GM13977 (cell line): ENCODE measurements at places on chromosomes 3 and 15.

- DNase-seq, result peak; percentile 17
These were observed 8.4 kb downstream of the TMOD3 start for GRCh38 chr15:51837792-51838251.

GRCh38 chr3:171699601-171700000, 110.7 kb downstream of the PLD1 start:
- DNase-seq, result no peak

DNA sequence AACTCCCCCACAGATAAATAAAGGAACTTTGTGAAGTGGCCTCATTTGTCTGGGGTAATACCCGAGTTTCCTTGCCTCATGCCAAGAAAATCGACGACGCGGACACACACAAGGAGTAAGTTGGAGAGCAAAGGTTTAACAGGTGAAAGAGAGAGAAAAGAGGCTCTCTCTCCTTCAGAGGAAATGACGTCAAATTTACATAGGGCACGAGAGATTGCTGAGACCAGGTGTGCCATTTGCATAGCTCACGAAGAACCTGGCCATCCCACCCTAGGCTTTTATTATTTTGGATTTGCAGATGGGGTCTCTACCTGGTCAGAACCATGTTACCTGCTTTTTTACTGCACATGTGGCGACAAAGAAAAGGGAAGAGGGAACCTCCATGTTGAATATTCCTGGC, 49.3 kb upstream of the IGF2BP2 start:
- no peak for DNase-seq

- no peak for DNase-seq
These were observed 58.1 kb downstream of the PDIA5 start for GRCh38 chr3:123124971-123125370.

GRCh38 chr3:38836561-38836960, 20.5 kb upstream of the SCN10A start:
- DNase-seq, result no peak

GRCh38 chr15:81101894-81102815, 31.9 kb upstream of the CFAP161 start:
- no peak for DNase-seq

DNA sequence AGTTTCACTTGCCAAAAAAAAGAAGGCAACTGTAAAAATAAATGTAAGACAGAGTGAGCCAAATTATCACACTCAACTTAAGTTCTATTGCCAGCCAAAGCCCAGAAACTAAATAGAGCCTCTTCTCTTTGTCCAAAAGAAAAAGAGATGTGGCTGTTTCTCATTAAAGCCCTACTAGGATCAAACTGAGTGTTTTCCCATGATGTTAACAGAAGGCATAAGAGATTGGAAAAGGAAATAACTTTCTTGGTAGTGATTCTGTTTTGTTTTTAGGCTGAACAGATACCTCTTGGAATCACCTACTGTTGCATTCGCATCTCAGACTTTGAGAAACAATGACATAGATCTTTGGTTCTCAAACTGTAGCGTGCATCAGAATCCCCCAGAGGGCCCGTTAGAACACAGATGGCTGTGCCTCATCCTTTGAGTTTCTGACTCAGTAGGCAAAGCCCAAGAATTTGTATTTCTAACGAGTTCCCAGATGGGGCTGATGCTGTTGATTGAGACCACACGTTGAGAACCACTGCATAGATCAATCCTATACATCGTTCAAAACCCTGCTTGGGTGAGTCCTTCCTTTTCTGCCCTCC, 42.5 kb upstream of the SRGAP3 start:
- DNase-seq, result no peak

- DNase-seq, result no peak
These were observed 43.4 kb downstream of the MUC20 start for GRCh38 chr3:195763843-195764825.

DNA sequence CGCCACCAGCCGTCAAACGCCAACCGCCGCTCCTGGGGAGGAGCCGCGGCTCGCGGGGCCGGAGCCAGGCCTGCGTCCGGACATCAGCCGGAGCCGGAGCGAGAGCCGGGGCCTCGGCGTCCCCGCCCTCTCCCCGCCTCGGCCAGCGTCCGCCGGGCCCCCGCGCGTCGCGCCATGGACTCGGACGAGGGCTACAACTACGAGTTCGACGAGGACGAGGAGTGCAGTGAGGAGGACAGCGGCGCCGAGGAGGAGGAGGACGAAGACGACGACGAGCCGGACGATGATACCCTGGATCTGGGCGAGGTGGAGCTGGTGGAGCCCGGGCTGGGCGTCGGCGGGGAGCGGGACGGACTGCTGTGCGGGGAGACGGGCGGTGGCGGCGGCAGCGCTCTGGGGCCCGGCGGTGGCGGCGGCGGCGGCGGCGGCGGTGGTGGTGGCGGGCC, 359 bp downstream of the ARIH1 start:
- no peak for DNase-seq

DNA sequence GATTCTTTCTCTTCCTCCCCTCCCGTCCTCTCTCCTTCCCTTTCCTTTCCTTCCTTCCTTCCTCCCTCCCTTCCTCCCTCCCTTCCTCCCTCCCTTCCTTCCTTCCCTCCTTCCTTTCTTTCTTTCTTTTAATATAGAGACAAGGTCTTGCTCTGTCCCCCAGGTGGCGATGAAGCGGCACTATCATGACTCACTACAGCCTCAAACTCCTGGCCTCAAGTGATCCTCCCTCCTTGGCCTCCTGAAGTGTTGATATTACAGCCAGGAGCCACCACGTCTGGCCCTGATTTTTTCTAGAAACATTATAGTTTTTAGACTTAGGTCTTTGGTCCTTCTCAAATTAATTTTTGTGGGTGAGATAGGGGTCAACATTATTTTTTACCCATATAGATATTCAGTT, 15.5 kb downstream of the GRM2 start:
- no peak for DNase-seq

DNA sequence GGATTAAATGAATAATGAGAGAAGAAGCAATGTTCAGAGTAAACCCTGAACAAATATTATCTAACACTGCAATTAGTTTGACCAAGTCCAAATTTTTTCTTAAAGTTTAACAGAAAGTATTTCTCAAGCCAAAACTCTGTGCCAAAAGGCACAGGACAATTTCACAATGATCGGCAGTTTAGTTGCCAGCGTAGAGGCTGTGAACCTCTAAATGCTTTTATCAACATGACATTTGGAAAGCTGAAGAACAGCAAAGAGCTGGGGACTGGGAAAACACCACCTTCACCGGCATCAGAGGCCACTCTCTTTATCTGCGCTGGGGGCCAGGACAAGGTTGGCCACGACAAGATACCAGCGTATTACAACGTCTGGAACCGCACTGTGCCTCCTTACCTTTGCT, 125.6 kb downstream of the ADAMTS17 start:
- DNase-seq, result no peak

DNA sequence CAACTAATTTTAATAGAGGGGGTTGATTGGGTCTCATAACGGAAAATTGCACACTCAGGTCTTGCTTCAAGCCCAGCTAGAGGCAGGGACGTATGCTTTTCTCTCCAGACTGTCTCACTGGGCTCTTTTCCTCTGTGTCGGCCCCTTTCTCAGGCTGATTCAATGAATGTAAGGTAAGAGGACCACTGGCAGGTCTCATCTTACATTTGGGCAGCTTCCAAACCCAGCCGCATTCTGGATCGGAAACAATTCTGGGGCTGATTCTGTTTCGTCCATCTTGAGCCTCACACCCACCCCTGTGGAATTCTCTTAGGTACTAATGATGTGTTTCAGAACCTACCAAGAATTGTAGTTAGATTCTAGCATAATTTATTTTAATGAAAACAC, 40.7 kb downstream of the TMEM212 start:
- DNase-seq, result no peak
